Muscle of back (tissue), 13 donors: ENCODE measurements at places on chromosomes 7 and 10. TPM values are rescaled to one million over a fixed set of nuclear protein-coding genes. Genes with fewer than 3 reads are reported as not detected.
A peak's percentile ranks its signal among the peaks of the same experiment; 100 is the strongest.

DNA sequence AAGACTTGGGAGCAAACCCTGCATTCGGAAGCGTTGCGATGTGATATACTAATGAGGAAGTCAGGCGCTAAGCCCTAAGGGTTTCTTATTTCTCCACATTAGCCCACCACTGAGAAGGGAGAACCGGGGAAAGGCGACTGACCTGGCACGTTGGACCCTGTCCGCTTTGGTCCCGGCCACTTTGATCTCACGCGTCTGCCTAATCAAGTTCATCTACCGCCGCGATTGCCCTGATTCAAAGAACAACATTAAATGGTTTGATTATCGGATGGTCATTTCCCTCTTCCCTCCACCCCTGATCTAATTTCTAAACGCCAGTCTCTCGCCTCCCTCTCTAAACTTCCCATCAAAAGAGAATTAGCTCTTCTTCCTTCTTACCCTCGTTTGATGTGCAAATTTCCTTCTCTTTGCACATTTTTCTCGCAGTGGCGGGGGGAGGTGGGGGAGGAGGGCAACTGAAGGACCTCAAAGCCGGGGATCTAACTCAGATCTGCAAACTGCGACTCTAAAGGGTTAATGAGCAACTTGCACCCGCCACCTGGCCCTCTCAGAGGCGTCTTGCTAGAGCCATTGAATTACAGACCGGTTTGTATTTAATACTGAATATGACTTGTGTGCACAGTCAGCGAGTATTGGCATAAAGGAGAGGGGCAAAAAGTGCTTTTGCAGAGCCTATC is 687 bp upstream of the DKK1 start:
- peak; percentile 7 for DNase-seq

Gene ACTL6B
- not detected for polyA plus RNA-seq

Gene CADPS2
- 5.1 TPM for polyA plus RNA-seq

Gene KEL
- 0.91 TPM for polyA plus RNA-seq

DNA sequence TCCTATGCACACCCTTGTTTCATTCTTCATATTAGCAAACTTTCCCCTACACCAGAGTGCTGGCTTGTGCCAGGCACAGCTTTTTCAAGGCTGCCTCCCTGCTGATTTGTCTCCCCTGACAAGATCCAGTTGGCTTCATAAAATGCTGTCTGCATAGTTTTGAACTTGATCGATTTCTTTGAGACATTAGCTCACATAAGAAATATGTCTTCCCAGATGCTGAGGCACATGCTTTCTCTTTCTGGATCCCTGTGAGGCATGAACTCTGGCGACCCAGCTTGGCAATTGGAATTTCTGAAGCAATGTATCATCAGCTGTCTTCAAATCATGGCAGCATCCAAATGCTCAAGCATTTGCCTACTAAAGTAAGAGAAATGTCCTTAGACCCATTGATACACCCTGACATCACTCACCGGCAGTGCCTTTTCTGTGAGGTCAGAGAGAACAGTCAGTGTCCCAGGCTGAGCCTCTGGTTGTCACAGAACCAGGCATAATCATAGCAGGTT is 616.4 kb upstream of the GHITM start:
- DNase-seq = peak; percentile 62

DNA sequence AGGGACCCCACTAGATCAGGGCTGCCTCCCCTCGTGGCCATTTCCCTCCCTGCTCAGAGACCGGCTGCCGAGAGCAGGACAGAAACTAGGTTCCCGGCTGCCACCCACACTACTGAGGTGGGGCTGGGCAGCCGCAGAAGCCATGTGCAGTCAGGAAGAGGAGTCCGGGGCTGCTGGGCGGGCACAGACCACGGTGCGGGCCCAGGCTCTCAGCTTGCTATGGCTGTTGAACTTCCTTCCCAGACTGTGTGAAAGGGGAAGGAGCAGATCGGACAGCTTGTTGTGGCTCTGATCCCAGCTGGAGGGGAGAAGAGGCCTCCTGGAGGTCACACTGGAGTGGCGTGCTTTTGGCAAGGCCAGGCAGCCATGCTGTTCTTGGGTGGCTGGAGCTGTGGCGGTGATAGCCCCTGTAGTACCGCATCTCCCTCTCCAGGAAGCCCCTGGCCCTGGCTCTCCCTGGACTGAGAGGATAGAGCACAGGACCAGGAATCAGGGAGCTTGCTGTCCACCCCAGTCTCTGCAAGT is 56.8 kb downstream of the HK1 start:
- DNase-seq = peak; percentile 67

Gene CALN1
- polyA plus RNA-seq = 2.2 TPM

DNA sequence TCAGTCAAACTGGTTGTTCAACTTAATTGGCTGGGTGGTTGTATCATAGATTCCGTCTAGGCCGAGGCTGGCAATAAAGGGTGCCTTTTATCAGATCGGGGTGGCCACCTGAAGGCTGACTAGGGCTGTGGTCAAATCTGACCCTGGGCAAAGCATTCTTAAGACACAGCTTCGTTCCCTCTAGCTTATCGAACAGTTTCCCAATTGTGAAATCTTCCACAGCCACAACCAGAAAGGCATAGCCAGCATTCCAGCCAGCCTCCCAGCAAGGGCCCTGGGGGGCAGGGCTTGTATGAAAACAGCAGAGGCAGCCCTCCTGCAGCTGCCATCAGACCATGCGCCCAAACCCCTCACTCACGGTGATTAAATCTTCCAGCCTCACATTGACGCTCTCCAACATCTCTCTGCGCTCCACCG is 42.5 kb upstream of the TMEM213 start:
- DNase-seq = peak; percentile 5

DNA sequence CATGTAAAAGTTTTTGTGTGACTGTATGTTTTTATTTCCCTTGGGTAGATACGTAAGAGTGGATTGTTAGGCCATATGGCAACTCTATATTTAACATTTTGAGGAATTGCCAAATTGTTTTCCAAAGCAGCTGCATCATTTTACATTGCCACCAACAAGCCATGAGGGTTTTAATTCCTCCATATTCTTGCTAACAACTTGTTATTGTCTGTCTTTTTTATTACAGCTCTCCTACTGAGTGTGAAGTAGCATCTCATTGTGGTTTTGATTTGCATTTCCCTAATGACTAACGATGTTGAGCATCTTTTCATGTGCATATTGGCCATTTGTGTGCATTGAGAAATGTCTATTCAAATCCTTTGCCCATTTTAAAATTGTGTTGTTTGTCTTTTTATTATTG is 94.9 kb downstream of the CARD11 start:
- DNase-seq = no peak

- DNase-seq = no peak
Measured at GRCh38 chr10:110118891-110119621, 88.3 kb upstream of the MXI1 start.

- no peak for DNase-seq
Measured at GRCh38 chr7:12089951-12090756, 120.9 kb upstream of the TMEM106B start.

Gene PMPCB
- 63.0 TPM for polyA plus RNA-seq

GRCh38 chr10:66550351-66550750 is 375.5 kb upstream of the LRRTM3 start:
- no peak for DNase-seq

GRCh38 chr7:23268746-23269145 is 22.2 kb downstream of the GPNMB start:
- DNase-seq = no peak

Gene WIPF3
- polyA plus RNA-seq = 16.6 TPM

Gene LARP4B
- polyA plus RNA-seq = 47.9 TPM

Gene KIF5B
- polyA plus RNA-seq = 131 TPM

Gene SEMA4G
- polyA plus RNA-seq = 10.3 TPM

DNA sequence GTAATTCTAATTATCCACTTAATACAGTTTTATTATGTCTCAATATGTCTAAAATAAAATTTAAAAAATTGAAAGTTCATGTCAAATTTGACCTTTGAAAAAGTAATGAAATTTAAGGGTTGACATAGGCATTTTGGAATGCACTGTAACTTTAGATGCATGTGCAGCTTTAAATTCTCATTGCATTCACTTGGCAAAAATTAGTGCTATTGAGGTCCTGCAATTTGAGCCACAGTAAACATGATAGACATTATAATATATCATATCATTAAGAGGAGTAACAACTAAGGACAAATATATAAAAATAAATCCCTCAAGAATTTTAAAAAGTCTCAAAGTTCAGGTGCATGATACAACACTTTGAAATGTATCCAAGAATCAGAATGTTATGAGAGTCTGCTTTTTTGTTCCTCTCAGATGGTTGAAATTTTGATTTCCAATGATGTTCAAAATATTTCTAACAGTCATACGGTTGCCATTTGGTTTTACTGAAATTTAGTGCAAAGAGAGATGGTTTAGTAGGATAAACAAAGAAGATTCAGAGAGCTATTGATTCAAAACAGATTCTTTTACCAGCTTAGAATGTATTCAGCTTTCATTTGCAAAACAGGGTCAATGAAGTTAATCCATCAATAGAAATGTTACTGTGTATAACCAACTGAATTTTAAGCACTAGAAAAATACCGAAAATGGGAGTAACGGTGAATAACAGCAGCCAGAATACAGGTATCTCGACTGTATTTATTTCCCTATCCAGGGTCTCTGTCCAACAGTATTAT is 71.8 kb downstream of the SEMA3A start:
- DNase-seq = peak; percentile 40

- no peak for DNase-seq
Measured at GRCh38 chr10:8404721-8405120, 350.2 kb downstream of the GATA3 start.

DNA sequence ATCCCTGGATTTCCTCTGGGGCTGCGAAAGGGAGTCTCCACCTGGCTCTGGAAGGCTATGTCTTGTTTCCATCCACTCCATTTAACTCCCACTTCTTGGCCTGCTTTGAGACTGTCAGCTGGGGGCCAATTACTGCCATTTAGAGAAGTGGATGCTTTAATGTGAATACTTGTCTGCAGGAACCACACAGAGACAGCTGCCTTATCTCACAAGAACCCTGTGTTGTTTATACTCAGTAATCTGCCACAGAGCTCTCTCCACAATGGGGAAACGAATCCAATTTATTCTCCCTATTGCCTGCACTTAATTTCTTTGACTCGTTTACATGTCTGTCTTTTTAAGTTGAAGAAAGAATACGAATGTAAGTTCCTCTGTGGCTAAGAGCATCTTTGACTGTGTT is 787.0 kb upstream of the C7orf33 start:
- no peak for DNase-seq

DNA sequence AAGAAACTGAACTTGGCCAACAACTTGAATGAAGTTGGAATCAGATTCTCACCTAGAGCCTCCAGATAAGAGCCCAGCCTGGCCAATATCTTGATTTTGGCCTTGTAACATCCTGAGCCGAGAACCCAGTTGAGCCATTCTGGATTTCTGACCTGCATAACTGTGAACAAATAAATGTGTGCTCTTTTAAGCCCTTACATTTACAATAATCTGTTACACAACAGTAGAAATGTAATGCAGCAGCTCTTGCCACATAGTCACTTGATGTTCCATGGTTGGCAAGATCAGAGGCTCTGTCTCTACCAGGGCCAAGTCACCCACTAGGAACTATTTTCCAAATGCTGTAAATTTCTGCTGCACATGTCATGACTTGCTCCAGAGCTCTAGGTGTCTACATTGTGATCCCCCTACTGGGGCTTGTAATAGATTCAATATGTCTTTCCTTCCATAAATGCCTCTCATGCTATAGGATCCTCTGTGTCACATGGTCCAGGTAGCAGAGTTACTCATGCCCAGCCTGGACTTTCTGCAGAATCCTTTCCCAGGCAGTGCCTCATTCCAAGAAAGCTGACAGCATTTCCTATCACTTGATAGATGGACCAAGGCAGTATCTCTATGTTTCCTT is 11.4 kb upstream of the RBM20 start:
- DNase-seq = no peak

Gene GNG11
- polyA plus RNA-seq = 25.1 TPM

DNA sequence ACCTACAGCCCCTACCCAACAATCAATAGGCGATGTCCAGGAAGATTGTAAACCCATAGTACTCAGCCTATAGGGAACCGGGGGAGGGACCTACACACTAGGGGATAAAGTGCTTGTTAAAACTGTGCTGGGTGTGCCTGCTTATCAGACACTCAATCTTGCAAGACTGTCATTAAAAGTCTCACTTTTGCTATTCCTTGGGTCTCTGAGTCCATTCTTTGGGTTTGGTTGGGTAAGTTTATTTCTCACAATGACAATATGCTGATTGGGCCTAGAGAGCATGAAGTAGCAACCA is 45.6 kb downstream of the PTPRE start:
- DNase-seq = no peak
